ENCODE measurements at places on chromosomes 6 and 20.

DNA sequence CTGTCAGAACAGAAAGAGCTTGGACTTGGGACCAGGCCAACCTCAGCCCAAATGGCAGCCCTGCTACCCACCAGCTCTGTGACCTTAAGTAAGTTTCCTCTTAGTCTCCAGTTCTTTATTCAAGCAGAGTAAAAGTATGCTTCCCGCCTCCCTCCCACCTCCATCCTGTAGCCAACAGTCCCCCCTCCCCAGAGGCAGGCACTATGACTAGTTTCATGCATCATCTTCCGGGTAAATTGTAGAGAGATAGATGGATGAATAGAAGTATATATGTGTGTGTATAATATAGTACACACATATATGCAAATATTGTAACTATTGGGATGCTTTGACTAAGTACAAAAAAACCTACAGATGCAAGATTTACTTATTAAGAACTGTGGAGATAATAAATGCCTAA, 39.5 kb upstream of the B4GALT5 start:
- DNase-seq, result no peak

GRCh38 chr6:101741474-101742171, 348.1 kb downstream of the GRIK2 start:
- DNase-seq, result no peak

GRCh38 chr6:19855536-19855935, 18.4 kb downstream of the ID4 start:
- DNase-seq, result no peak

- DNase-seq, result no peak
Observed at GRCh38 chr6:156474507-156475120, 302.6 kb upstream of the ARID1B start.

DNA sequence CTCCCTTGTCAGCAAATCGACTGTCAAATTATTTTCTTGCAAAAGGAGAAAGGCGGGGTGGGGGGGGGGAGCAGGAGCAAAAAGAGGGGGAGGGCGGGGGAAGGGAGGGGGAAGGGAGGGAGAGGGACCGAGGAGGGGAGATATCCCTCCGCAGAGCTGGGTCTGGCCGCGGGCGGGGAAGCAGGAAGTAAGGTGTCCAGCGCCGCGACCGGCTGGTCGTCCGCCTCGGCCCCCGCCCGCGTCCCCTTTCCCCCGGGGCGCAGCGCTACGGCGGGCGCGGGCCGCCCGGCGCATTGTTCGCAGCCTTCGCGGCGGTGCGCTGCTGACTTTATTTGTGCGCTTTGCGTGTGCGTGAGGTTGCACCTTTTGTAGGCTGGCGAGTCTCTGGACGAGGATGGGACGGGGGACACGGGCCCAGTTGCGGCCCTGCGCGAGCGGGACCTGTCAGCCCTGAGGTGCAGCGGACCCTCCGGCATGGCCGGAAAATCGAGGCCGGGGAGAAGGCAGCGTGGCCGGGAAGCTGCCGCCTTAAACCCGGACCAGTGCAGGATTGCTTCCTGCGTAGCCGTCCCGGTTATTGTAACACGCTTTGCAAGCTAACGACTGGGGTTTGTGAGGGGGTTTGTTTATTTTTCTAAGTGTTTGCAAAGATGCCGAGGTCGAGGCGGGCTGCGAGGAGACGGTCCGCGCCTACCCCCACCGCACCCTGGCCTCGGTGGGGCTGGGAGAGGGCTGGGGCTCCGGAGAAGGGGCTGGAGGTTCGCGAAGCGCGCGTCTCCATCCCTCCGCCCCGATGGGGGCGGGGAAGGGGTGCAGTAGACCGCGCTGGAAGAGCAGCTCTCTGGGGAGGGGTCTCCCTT, 675 bp upstream of the TRERF1 start:
- peak; percentile 76 for DNase-seq

DNA sequence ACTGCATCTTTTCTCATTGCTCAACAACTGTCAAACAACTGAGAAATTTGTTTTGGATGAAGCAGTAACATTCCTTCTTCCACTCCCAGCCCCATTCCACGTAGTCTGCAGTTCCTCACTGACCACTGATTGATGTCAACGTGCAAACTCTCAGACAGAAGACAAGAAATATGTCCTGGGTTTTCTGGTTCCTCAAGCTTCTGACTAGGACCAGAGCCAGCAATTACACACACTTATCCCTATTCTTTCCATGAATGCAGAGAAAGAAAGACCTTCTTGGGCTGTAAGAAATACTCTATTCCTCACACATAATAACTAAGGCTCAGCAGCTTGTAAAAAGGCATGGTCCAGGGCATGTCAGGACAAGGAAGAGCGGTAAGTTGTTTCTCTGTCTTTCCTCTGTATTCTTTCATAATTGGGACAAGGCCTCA, 790.1 kb upstream of the SLC35B3 start:
- no peak for DNase-seq

- DNase-seq, result no peak
Observed at GRCh38 chr6:154457881-154458284, 52.6 kb downstream of the CNKSR3 start.

DNA sequence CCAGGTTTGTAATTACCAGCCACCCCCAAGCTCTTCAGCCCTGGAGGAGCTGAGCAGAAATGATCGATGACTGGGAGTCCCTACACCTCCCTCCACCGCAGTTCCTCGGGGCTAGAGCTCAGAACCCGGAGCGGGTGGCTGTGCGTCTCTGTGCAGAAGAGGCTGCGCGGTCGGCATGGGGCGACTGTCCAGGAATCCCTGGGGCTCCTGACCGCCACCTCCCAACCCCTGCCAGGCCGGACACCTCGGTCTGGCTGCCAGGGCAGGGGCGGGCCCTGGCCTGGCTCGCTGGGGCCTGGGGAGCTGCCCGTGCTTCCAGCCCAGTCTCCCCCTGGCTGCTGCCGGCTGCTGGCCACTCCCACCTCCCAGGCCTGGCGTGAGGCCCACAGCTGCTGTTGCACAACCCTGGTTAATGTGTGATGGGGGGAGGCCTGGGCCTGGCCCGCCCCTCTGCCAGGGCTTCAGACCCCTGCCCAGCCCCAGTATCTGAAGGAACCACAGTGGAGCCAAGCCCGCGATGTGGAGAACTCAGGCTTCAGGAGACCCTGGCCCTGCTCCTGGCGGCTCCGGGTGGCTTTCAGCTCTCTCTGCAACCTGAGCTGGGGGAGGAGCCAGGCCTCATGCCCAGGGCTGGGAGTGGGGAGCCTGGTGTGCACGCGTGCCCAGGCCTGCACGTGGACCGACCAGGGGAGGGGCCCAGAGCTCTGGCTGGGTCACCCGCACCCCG, 1.2 kb downstream of the SLC2A4RG start:
- peak; percentile 89 for DNase-seq

DNA sequence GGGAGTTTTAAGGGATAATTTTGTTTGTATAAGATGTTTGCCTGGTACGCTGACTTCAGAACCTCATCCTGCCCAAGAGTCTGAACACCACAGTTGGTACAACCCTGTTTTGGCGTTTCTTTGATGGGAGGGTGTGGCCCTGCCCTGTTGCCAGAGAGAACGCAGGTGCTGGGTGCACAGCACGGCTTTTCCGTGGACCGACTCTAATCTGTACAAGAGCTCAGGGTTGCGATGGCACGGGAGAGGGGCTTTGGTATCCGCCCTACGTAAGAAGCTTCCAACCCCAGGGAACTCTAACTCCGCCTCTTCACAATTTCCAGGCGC, 1.3 kb downstream of the CYP24A1 start:
- DNase-seq, result no peak

DNA sequence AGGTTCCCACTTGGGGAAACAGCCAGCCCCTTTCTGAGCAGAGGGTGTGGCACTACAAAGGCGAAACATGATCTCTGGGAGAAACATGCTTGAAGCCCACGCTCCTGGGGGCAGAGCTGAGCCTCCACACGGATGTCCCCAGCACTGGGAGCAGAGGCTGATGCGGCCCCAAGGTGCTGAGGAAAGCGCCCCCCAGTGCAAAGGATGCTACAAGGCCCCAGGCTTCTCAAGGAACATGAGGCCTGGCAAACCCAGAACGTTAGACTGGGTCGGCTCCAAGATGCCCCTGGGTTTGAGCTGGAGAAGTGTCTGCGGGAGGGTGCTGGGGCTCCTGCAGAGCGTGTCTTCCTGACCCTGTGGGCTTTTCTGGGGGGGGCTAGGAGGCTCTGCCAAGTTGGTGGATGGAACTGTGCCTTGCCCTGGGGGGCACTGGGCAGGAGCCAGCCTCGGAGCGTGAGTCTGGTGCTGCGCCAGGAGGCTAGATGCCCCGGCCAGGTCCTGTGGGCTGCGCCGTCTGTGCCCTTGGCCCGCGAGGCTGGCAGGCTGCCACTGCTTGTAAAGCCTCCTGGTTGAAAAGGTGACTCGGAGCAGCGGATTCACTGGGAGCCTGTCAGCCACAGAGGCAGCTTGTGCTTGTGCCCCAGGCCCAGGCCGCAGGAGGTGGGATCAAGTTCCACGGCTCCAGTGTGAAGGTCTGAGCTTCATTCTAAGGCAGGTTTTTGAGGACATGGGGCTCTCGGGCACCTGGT, 8.1 kb downstream of the SYNJ2 start:
- DNase-seq, result no peak

- no peak for DNase-seq
Observed at GRCh38 chr6:15331143-15331542, 85.3 kb downstream of the JARID2 start.

DNA sequence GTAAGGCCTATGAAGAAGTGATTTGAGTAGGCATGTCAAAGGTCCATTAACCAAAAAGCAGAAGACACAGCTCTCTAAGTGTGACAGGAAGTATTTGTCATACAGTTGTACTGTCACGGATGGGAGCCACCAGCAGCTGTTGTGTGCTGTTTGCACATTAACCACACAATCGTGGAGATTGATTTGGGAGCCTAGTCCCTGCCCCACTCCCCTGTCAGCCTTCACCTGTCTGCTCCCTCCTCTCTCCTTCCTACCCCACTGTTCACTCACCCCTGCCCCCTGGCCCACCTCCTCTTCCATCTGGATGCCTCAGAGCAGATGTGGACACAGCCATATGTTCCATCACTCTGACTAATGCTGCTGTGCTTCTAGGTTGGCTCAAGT, 124.7 kb upstream of the SPACA1 start:
- DNase-seq, result peak; percentile 39

Measured in KBM-7 (cell line).